ENCODE measurements at places on chromosomes 2 and 18.

DNA sequence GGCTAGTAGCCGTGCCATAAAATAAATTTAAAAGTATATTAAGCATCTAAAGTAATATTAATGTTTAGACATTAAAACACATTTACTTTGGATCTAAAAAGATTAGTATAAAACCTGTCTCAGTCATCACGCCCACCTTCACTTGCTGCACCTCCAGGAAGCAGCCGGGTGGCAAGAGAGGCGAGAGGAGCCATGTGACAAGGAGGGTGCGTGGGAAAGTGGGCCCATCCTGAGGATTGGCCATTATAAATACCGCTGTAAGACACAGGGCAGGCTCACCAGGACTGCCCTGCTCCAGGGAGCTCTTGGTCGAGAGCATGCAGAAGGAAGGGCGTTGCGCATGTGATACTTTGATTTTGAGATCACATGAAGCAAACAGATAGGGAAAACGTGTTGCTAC, 34.4 kb upstream of the ALKAL2 start:
- DNase-seq, result no peak

DNA sequence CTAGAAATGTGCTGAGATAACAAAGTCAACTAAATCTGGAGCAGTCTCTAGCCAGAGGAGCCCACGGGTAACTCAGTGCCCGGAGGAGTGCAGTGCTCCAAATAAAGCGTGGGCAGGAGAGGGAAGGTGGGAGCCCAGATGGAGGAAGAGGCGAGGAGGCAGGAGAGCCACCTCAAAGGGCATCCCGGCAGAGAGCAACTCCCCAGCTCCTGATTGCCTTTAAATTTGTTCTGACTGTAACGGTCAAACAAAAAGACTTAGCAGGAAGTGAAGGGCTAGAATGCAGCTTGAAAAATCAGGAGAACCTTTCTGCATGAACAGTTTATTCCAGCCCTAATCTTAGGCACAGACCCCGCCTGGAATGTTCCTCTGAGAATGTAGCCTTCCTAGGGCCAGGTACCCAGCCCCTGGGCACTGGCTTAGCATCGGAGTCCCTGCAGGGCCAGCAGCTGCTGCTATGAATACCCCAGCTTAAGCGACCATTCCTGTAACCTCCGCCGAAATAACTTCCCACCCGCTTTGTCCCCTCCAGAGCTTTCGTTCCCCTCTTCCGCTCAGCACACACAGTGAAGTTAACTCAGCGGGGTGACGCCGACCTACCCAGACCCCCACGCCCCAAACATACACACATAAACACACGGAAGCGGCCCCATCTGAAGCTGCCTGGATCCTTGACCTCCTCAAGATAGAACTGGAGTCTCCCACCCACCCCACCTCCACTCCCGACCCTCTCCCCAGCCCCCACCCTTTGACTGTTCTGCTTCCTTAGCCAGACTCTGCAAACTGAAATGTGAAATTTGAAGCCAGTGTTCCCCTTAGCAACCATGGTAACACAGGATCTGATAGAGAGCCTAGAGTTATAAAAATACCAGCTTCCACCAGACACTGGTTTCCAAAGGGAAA, 123.2 kb downstream of the SMAD7 start:
- DNase-seq, result no peak

DNA sequence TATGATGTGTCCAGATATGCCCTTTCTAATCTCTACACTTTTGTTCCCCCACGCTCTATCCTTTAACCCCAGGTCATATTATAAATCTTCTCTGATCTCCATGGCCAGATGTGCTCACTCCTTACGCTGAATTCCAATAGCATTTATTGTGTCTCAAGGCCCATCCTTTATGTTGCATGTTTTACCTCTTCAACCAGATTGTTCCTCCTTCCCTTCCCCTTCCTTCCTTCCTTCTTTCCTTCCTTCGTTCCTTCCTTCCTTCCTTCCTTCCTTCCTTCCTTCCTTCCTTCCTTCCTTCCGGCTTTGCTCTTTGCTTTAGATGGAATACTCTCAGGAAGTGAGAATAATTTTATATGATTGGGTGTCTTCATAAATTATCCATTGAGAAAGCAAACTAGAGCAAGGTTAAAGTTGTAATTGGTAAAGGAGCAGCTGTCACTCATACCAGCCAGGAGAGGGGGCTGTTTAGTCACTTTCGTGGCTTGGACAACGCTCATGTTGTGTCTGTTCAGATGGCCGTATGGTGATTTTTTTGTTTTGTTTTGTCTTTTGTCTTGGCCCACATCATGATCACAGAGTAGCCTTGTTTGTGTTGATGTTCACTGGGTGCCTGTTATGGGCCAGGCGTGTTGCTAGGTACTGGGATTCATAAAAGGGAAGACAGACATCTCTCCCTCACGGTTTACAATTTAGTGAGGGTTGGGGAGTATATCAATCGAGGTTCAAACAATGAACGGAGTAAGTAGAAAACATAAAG, 68.0 kb downstream of the DAW1 start:
- no peak for DNase-seq

DNA sequence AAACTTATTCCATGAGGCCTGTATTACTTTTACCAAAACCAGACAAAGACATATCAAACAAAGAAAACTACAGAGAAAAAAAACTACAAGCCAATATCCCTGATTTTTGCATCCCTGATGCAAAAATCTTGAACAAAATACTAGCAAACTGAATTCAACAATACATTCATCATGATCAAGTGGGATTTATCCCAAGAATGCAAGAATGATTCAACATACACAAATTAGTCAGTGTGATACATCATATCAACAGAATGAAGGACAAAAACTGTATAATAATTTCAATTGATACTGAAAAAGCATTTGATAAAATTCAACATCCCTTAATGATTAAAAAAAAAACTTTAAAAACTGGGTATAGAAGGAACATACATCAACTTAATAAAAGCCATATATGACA, 106.8 kb downstream of the SLC39A10 start:
- DNase-seq, result no peak

GRCh38 chr2:47657886-47658489, 125.0 kb upstream of the MSH6 start:
- no peak for DNase-seq

DNA sequence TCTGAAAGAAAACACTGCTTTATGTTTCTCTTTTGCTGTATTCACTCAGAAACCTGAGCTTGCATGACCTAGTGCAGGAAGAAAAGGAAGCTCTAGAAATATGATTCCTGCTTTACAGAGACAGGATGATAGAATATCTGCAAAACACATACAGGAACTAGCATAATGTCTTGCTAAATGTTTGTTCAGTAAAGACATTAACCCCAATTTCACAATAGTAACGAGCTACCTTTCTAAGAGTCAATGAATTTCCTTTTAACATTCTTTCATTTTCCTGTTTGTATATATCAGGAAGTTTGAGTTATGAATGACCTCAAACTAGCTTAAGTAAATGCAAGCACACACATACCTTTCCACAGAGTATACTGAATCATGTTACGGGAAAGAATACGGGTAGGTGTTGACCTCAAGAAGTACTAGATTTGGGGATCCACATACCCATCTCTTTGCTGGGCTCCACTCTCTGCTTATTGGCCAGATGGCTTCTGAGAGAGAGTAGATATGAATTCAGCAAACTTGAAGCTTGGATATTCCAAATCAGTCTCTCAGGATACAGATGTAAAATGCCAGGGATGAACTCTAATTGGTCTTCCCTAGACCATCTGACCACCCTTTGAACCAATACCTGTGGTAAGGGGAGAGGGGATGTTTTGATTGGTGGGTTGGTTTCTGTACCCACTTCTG, 18.2 kb upstream of the ACSL3 start:
- DNase-seq, result no peak

Measured in GM06990 (cell line).